Umbilical cord (tissue), 2 donors: ENCODE measurements at places on chromosomes 5 and 9. TPM values are rescaled to one million over a fixed set of nuclear protein-coding genes. Genes with fewer than 3 reads are reported as not detected.

DNA sequence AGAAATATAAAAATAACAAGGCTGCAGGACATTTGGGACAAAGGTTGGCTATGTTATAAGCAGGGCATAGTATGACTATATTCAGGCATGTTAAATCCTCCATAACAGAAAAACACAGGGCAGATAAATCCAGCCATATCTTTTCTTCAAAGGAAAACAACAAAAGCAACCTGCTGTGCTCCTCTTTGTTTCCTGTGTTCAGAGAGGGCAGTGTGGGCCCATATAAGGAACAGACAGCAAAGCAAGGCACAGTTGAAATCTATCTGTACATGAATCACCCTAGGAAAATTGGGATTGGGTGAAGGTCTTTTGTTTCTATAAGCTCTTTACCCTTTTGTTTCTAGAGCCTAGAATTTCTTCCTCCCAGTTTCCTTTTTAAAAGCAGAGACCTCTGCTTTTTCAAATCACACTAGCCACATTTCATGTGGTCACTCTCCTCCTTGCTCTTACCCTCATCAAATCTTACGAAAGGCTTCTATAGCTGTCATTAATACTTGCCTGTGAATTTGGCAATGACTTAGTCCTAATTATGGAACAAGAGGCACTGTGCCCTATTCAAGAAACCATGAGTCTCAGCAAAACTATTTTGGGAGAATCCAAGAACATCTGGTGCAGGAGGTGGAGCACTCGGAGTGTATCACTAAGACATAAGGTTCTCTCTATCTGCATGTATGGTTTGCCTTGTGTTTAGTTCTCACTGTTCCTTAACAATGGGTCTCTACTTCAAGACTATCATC, 1.8 kb downstream of the GZMA start:
- DNase-seq, result no peak

DNA sequence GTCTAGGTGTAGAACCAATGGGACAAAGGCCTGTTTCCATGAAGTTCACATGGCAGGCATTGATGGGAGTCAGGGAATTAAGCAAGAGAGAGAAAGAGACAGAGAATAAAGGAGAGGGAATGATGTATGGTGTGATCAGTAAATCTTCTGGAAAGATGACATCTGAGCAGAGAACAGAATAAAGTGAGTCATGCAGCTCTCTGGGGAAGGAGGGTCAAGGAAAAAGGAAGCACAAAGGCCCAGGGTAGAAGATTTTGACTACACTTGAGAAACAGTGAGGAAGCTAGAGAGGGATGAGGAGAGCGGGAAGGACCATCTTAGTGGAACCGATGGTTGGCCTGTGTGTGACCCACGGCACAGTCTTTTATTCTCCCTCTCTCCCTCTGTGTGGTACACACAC, 425.9 kb downstream of the SPOCK1 start:
- DNase-seq, result peak; percentile 48

- DNase-seq, result no peak
Measured at GRCh38 chr9:98180996-98181395, 11.4 kb downstream of the CORO2A start.

- DNase-seq, result peak; percentile 92
Measured at GRCh38 chr5:173498286-173498685, 118.2 kb downstream of the BOD1 start.

DNA sequence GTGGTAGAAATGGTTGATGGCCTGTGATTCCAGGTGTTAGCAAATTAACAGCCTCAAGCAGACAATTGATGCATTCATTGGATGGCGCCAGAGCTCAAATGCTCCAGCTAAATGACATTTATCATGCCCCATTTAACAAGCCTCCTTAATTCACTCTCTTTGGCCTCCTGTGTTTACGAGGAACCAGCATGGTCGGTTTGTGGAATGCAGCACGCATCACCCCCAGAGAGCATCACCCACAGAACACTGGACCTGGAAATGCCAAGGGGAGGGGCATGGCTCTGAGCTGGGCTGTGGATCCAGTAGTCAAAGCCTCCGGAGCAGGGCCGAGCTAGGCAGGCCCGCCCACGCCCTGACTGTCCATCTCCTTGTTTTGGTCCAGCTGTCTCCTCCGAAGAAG, 434.0 kb downstream of the GADD45G start:
- no peak for DNase-seq

- DNase-seq, result no peak
Measured at GRCh38 chr9:6152788-6153187, 62.8 kb upstream of the IL33 start.

DNA sequence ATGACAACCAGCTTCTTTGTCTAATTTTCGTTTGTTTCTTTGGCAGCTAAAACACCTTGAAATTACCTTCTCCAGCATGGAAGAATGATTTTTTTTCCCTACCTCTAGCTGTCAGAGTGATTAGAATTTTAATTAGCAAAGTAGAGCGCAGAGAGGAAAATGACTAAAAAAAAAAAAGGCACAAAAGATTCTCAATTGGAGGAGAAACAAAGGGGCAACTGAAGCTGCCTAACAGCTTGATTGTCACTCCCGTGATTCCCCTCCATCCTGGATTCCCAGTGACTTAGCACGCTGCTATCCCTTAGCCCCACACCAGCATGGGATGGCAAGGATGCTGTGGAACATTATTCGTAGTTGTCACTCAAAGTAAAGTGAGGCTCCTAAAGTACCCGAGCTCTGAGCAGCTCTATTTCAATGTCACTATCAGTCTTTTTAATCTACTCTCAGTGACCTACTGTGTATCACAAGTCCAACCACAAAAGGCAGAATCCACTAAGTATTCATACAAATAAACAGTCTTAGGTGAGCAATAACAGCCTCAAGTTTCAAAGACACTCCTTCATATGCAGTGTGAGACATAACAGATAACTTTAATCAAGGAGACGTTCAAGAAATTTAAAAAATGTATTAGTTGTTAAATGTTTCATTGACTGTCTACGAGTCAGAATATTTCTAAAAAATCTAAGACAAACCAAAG, 710.0 kb upstream of the GRAMD2B start:
- DNase-seq, result no peak

DNA sequence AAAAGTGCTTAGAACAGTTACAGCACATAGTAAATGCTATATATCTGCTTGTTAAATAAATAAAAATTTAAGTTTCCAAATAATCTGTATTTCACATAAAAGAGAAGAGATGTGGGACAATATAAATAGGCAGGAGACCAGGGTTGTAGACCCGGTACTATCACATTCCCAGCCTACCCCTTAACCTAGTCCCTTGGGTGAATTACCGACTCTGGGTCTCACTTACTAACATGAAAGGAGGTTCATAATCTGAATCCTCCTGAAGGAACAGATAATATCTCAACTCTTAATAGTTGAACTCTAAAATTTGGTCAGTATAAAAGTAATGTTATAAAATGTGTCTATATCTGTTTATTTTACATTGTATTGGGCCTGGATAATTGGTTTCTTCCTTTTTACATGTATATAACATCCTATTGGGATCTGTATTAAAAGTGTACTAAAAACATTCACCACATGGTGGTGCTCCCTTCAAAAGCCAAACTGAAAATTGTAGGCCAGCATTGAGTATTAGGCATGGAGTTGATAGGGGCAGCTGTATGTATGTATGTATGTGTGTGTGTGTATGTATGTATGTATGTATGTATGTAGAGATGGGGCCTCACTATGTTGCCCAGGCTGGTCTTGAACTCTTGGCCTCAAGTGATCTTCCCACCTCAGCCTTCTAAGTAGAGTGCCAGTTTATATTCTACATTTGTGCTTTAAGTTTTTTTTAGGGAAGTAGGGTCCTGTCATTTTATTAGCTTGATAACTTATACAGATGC, 64.2 kb upstream of the ABL1 start:
- peak; percentile 80 for DNase-seq

GRCh38 chr5:112708103-112708622, 29.5 kb upstream of the APC start:
- no peak for DNase-seq

TERT gene
- total RNA-seq, result not detected

CDKN2B-AS1 gene
- 19.5 TPM for total RNA-seq

DAB2 gene
- total RNA-seq, result 87.9 TPM

PDGFRB gene
- total RNA-seq, result 223 TPM

AHRR gene
- 18.3 TPM for total RNA-seq

ALDH1B1 gene
- 91.0 TPM for total RNA-seq

S100Z gene
- total RNA-seq, result 4.3 TPM

MZB1 gene
- 1.2 TPM for total RNA-seq

FOXD4L6 gene
- not detected for total RNA-seq

VAV2 gene
- total RNA-seq, result 12.8 TPM

KIF4B gene
- 4.8 TPM for total RNA-seq
